ENCODE measurements at places on chromosomes 3 and 15.
A peak's percentile ranks its signal among the peaks of the same experiment; 100 is the strongest.

DNA sequence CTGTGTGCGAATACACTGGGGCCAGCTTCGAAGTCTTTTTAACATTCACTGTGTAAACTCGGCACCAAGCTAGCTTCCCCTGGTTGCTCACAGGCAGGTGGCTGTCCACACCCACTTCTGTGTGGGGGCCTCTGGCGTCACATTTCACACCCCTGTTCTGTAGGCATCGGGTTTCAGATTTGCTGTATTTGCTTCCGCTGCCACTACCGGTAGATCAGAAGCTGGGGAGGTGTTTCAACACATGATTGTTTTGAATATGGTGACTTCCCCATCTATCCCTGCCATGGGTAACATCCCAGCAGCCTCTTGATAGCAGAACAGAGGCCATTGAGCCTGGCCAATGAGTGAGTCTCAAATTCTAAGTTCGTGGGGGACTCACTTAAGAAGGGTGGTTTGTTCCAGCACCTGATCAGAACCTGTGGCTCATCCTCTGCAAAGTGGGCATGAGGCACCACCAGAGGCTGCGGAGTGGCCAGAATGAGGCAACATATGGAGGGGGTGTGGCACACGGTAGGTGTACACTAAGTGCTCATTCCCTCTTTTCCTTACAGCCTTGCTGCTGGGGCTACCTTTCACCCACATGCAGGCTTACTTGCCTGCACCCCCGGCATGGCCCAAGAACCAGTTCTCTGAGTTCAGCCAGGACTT lies 61.5 kb downstream of the IQSEC1 start:
- DNase-seq, result peak; percentile 50

- no peak for DNase-seq
These were observed 55.9 kb upstream of the PLCL2 start for GRCh38 chr3:16828815-16829214.

GRCh38 chr15:85324202-85324601 lies 56.2 kb upstream of the AKAP13 start:
- no peak for DNase-seq

DNA sequence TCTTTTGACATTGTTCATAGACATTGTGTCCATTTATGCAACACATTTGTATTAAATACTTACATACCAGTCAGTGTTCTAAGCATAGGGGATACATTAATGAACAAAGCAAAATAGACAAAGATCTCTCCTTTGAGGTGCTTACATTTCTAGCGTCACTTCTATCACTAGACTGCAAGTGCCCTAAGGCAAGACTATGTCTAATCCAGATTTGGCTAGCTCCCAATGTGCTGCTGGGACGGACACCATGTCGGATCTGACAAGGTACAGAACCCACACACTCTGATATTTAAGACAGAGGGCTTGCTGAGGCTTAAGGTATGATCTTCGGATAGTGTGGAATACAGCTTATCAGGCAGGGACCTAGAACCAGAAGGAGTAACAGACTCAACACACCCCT lies 41.4 kb downstream of the MYLK start:
- no peak for DNase-seq

DNA sequence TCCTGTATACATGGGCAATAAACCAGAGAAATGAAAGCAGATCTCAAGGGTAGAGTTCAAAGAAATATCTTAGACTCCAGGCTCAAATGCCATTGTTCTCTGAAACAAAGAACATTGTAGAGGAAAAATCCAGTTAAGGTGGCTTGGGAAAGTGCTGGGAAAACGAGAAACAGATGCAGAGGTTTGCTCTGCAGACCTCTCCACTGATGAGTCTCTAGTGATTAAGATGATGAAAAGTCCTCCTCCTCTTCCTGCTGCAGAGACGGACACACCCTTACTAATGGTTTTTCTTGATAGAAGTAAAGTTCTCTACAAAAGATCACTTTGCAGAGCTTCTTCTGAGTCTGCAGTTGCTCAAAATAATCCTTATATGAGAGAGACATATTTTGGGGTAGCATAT lies 264.7 kb downstream of the GABRG3 start:
- peak; percentile 83 for DNase-seq

DNA sequence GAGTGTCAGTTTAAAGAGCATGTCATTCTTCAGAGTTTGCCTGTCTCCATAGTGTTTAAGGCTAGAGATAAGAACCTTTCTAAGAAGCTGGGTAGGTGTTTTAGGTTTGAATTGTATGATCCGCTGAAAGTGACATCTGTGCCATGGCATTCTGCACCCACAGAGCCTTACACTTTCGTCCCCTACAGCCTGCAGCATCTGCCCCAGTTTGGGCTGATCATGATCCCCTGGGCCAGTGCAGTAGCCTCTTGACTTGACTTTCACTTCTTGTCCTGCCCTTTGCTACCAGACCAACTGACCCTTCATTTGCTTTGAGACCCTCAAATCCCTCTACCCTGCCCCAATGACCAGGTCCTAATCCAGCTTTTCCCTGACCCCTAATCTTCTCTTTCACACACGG lies 81.6 kb downstream of the SOX14 start:
- DNase-seq, result no peak

DNA sequence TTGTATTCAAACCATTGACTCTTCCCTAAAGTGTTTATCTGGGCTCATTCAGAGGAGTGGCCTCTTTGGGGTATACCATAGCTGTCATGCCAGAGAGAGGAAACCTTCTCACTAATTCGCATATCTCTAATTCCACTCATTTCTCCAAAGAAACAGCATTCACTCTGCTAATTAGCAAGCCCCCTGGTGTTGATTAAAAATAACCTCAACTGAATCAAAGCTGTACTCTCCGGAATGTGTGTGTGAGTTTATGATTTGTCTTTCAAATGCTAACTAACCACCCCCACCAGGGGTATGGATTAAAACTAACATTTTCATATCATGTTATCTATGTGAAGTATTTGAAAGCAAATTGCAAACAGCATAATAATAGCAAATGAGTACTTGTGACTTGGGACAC lies 45.5 kb downstream of the PAQR5 start:
- DNase-seq, result no peak

DNA sequence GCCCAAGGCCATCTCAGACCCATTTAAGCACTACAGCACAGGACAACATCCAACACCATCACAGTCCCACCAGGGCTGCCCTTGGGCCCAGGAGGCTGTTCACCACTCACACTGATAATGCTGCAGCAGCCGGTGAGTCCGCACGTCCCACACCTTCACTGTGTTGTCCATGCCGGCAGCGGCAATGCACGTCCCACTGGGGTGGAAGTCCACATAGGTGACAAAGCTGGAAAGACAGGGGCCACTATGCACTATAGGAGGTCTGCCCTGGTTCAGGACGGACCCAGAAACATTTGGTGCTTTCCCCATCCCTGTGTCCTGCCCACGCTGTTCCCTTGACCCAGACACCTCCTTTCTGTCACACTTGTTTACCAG lies 8.5 kb downstream of the POC1A start:
- DNase-seq, result no peak

GRCh38 chr15:71411538-71412482 lies 296.5 kb downstream of the THSD4 start:
- DNase-seq, result peak; percentile 48

Measured in muscle of leg (tissue), 16 donors.